ENCODE measurements at places on chromosomes 7 and 10.

GRCh38 chr10:20888620-20889330 is 8.3 kb downstream of the NEBL start:
- no peak for DNase-seq

DNA sequence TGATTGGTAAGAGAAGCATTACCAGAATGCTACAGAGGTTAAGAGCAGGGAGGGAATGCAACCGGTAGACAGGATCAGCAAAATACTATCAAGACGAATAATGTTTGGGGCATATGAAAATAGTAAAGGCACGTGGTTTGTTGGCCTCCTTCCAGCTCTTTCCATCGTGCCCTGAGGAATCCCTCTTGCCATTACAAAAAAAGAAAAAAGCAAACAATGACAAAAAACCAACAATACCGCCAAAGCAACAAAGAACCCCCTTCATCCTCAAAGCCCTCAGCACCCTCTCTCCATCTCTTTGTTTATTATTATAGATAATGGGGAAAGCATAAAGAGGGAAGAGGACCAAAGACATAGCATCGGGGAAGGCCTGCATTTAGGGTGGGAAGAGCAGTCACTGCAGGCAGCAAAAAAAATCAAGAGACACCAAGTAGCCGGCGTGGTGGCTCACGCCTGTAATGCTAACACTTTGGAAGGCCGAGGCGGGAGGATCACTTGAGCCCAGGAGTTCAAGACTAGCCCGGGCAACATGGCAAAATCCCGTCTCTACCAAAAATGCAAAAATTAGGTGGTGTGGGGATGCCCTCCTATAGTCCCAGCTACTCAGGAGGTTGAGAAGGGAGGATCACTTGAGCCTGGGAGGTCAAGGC is 78.0 kb downstream of the HIP1 start:
- DNase-seq: no peak

DNA sequence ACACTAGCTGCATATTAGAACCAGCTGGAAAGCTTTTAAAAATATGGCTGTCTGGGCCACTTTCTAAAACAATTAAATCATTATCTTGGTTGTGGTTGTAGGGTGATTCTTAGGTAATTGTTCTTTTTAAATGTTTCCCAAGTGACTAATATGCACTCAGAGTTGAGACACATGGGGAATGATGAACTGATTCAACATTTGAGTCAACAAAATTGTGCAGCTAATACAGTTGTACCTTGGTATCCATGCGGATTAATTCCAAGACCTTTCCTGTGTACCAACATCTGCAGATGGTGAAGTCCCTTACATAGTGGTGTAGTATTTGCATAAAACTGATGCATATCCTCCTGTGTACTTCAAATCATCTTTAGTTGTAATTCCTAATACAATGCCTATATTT is 242.2 kb downstream of the ATRNL1 start:
- DNase-seq: no peak

DNA sequence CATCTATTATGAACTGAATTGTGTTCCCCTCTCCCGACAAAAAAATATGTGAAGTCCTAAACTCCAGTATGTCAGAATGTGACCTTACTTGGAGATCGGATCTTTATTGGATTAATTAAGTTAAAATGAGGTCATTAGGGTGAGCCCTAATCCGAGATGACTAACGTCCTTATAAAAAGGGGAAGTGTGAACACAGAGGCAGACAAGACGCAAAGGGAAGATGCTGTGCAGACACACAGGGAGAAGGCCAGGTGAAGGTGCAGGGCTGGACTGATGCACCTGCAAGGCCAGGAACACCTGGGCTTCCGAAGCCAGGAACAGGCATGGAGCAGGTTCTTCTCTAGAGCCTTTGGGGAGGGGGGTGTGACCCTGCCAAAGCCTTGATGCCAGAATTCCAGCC is 187.8 kb downstream of the PARD3 start:
- DNase-seq: no peak

GRCh38 chr7:66697449-66698438 is 42.8 kb upstream of the RABGEF1 start:
- DNase-seq: no peak

DNA sequence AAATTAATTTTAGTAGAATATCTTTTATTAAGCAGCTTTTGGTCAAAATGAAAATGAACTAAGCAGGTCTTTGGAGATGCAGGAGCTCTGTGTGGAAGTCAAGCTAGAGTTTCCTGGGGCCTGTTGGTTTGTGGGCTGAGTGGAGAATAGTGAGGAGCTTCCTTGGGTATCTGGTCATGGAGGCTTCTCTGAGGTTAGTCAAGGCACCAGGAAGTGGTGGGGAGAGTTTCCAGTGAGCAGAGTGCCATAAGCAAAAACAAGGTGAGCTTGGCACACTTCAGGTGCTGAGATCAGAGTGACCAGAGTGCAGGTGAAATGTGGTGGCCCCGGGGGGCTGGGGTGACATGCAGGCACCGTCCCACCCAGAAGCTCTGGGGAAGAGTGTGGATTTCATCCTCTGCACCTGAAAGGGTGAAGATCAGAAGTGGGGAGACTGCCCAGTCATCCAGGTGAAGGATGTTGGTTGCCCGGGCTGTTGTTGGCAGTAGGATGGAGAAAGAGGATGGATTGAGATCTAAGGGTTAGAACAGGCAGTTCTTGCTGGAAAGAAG is 77.4 kb downstream of the WDR37 start:
- no peak for DNase-seq

DNA sequence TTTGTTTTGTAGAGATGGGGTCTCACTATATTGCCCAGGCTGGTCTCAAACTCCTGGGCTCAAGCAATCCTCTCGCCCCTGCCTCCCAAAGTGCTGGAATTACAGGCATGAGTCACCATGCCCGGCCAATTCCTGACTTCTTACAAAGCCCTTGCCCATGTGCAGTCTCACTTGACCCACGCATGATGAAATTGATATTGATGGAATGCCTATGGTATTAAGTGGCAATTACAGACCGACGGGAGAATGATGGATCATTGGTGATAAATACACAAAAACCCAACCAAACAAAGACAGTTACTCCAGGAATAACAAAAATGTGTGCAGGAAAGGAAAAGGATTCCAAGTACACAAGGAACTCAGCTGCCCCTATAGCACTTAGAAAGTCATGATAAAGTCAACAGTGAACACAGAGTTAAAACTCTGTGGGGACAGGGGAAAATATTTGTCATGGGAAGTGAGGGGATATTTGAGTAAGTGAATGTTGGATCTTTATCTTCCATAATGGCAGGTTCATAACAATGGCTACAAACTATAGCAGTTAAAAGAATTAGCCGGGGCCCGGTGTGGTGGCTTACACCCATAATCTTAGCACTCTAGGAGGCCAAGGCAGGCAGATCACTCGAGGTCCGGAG is 21.6 kb downstream of the HIP1 start:
- DNase-seq: no peak

DNA sequence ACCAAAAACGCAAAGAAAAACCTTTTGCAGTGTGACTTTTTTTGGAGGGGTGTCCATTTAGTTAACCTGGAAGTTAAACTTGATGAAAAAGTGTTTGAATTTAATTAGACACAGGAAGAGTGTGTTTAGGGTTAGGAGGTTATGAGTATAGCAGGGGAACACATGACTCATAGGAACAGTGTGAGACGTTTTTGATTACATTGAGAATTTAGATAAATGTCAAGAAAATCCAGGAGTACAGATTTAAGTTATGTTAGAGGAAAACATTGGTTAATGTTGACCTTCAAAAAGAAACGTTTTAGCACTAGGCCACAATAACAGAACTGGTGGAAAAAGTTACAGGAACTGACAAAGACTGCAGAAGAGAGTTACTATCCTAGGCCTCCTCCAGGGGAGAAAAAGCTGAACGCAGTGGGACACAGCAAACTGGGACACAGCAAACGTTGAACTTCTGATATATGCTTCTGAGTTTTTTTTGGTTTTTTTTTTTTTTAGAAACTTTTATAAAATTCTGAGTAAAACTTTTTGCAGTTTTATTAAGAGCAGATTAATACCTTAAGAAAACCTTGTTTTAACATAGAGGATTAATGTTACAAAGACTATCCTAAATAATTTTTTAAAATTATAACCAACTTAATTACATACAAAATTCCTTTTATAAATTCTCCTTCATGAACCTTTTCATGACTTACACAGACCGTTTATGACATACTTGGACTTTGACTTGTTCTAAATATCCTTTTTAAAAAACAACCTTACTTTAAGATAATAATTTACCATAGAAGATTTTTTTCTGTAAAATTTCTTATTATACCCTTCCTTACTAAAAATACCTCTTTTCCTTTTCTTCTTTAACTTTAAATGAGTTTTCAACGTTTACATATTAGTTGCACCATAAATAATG is 22.2 kb downstream of the LANCL2 start:
- no peak for DNase-seq

GRCh38 chr7:33233659-33234058 is 104.3 kb downstream of the BBS9 start:
- no peak for DNase-seq

Data from stimulated activated CD8-positive, alpha-beta memory T cell treated with anti-CD3 and anti-CD28 coated beads, Interleukin-2, amount 100 ng/mL, for 1 hour (primary cell).